BJ (cell line): ENCODE measurements at places on chromosomes 12 and 14.
A peak's percentile ranks its signal among the peaks of the same experiment; 100 is the strongest.

- no peak for DNase-seq
Observed at GRCh38 chr12:119870457-119870856, 6.7 kb downstream of the CIT start.

GRCh38 chr12:51694146-51694545 lies 103.1 kb downstream of the SCN8A start:
- DNase-seq, result no peak

GRCh38 chr12:132014092-132014914 lies 64.6 kb downstream of the EP400 start:
- no peak for DNase-seq

GRCh38 chr12:52975204-52975603 lies 26.3 kb downstream of the KRT18 start:
- no peak for DNase-seq

GRCh38 chr12:121792607-121793439 lies 665 bp downstream of the RHOF start:
- no peak for DNase-seq

GRCh38 chr12:6768437-6768914 lies 2.3 kb downstream of the PTMS start:
- no peak for DNase-seq

DNA sequence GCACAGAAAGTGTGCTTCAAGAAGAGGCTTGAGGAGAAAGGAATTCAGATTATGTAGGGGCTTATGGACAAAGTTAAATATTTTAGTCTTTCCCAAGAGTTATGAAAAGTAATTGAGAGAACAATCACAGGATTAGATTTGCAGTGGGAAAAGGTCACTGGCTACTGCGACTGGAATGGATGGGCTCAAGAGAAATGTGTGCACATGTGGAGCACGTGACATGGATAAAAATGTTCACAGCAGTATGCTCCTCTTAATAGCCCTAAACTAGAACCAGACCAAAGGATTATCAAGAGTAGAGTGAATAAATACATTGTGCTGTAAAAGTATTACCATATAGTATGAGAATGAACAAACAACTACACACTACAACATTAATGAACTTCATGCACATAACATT lies 78.1 kb downstream of the ABCD2 start:
- DNase-seq, result no peak

GRCh38 chr12:46649433-46649832 lies 176.4 kb downstream of the SLC38A4 start:
- DNase-seq, result no peak

DNA sequence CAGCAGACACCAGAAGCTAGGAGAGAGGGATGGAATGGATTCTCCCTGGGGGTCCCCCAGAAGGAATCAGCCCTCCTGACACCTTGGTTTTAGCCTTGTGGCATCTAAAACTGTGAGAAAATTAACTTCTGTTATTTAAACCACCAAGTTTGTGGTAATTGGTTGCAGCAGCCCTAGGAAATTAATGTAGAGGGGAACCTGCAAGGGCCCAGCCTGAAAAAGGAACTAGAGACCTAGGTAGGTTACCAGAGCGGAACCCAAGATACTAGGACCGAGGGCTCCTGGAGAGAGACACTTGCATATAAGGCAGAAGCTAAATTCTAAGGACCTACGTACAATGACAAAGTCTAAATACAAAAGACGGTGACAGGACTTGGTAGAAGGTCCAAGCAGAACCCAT lies 8.1 kb upstream of the DENND5B start:
- DNase-seq, result no peak

DNA sequence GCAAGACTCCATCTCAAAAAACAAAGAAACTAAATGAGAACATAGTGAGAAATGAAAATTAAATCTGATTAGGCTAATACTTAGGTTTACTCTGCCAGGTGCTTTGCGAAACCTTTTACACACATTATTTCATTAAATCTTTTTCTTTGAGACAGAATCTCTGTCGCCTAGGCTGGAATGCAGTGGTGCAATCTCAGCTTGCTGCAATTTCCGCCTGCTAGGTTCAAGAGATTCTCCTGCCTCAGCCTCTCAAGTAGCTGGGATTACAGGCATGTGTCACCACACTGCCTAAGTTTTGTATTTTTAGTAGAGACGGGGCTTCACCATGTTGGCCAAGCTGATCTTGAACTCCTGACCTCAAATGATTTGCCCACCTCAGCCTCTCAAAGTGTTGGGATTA lies 21.9 kb upstream of the EEA1 start:
- no peak for DNase-seq

- peak; percentile 20 for DNase-seq
Observed at GRCh38 chr12:99498756-99499155, 148.8 kb upstream of the GARIN6 start.

DNA sequence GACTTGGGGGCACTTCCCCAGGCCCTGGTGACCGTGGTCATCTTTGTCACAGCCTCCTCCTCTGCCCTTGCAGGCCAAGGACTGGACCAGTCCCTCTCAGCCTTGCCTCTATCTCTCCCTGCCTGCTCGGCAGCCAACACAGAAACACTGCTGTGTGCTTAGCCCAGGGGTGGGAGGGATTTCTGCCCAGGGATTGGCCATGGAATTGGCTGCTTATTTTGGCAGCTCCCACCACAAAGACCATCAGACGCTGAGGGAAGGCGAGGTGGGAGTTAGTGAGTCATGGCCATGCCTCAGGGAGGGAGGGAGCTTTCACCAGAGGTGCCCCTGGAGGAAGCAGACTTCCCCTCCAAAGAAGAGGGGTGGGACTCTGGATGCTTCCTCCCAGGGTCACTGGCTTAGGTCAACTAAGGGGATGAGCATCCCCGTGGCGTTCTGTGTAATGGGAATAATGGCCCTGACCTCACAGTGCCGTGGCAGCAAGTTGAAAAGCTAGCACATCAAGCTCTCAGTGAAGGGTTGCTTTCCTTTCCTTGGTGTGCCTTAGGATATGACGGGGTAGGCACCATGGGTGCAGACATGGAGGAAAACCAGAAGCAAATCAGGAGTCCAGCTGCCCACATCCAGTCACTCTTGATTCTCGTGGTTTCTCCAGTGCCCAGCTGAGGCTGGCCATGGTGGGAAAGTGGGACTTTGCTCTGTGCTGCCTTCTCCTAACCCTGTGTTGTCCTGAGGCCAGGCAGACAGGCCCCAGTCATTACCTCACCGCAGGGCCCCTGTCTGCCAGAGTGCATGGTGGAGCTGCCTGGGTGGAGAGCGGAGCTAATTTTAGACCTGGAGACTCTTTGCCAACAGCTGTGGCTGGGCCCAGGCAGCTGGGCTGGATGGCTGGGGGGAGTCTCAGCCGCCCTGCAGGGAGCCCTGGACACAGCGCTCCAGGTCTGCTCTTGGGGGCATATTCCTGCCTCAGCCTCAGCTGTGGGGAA lies 21.4 kb downstream of the B4GALNT3 start:
- no peak for DNase-seq

GRCh38 chr12:130086248-130086647 lies 76.0 kb upstream of the FZD10 start:
- no peak for DNase-seq

GRCh38 chr14:65487783-65488494 lies 75.4 kb downstream of the FUT8 start:
- no peak for DNase-seq

GRCh38 chr14:56145965-56146364 lies 27.8 kb downstream of the PELI2 start:
- no peak for DNase-seq

GRCh38 chr14:100400115-100400514 lies 77.0 kb downstream of the SLC25A47 start:
- DNase-seq, result no peak

GRCh38 chr14:58809520-58809919 lies 171.8 kb downstream of the DACT1 start:
- DNase-seq, result no peak

DNA sequence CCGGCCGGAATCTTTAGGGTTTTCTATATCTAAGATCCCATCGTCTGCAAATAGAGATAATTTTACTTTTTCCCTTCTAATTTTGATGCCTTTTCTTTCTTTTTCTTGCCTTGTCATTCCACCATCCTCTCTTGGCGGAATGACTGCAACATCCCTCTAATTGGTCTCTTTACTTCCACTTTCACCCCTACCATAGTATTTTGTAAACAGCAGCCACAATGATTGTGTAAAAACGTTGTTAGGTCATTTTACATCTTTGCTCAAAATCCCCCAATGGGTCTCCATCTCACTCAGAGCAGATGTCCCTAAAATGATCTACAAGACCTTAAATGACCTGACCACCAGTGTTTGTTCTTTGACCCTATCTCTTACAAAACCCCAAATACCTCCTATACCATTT lies 80.0 kb upstream of the STAC3 start:
- no peak for DNase-seq

DNA sequence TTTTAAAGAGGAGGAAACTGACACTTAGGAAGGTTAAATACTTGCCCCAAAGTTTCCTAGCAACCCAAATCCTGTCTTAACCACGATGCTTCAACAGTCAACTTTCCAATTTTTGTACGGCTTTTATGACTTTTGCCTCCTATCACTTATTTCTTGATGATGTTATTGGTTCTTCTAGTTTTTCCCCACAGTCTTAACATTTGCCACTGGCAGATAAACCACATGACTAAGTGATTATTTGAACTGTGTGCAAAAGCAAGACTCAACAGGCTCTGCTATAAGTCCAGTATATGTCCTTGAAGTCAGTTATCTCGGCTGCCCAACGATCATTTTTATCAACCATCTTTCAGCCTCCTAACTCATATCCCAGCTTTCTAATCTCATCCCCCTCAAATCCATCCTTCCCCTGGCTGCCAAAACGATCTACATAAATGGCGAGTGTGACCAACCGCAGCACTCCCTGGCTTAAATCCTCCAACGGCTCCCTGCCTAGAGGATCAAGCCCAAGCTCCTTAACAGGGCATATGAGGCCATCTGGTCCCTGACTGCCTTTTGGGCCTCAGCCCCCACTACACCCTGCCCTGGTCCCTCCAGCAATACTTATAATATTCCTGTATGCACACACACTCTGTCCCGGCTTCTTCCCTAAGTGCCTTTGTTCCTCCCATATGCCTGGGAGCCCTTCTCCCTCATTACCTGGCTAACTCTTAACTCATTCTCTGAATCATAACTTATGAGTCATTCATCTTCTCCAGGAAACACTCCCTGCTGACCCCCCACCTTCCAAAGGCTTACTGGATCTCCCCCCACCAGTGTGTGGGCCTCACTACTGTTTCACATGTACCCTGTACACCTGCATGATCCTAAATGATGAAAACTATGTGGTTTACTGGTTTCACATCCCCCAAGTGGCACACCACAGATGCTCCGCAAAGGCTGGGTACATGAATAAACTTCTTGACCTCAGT lies 8.8 kb downstream of the VPS37B start:
- DNase-seq, result no peak

DNA sequence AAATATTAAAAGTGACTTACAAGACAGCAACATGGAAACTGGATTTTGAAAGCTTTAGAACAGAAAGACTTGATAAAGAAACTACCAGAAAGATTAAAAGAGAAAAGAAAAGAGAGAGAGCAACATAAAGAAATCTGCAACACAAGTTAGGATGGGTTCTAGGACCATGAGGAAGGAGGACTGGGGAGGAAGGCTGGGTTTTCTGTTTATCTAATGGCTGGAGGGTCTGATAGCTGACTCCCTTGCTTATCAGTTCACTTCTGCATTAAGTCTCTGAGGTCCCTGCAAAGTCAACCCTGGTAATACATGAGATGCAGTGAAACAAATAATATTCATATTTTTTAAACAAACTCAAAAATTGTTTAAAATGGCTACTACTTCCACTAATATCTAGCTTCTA lies 90.1 kb downstream of the RPAP3 start:
- no peak for DNase-seq

DNA sequence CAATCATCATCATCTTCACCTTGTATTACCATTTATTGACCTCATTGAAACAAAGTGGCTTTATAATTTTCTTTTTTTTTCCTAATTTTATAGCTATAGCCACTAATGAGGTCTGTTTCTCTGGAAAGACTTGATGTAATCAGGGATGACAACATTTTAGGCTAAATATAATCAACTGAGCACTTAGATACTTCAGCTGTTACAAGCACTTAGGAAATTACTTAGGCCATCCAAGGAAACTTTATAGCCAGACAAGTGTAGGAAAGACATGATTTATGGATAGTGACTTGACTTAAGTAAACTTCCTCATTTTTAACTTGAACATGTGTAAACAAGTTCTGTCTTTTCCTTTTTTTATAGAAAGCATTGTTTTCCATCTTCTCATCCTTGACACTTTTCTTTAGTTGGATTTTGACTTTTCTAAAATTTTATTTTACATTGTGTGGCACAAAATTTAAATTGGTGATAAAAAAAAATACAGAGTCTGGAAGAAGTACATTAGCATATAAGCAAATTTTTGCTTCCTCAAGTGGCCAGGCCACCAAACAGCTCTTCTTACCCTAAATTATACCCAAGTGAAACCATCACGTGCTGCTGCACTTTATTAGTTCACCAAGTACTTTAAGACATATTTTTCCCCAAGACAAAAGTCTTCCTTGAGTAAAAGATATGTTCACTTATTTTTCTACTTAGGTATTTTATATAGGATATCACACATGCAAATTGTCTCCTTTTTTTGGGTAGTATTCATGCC lies 15.1 kb downstream of the CPNE8 start:
- no peak for DNase-seq

- no peak for DNase-seq
Observed at GRCh38 chr14:55701638-55702037, 121.6 kb downstream of the KTN1 start.

DNA sequence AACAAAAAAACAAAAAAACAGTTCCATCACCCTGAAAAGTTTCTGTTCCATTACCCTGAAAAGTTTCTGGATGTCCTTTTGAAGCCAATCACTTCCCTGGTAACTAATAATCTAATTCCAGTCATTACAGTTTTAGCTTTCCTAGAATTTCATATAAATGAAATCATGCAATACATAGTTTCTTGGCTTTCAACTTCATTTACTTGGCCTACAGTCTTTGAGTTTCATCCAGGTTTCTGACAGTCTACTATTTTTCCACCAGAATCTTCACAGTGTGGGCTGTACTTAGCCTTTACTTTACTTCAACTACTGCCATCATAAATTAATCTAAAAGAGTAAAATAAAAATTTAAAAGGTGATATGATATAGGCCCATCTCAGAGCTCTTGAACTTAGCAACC lies 55.5 kb downstream of the RPS6KA5 start:
- no peak for DNase-seq

DNA sequence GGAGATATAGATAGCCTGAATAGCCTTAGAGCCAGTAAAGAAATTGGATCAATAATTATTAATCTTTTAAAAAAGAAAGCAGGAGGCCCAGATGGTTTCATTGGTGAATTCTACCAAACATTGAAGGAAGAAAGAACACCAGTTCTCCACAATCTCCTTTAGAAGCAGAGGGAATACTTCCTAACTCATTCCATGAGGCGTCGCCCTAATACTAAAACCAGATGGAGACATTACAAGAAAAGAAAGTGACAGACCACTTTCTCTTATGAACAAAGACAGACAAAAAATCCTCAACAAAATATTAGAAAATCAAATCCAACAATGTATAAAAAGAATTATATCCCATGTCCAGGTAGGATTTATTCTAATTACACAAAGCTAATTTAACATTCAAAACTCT lies 362.6 kb downstream of the BCAT1 start:
- no peak for DNase-seq

GRCh38 chr14:99777951-99778350 lies 15.3 kb upstream of the EML1 start:
- no peak for DNase-seq

- no peak for DNase-seq
Observed at GRCh38 chr12:62762645-62763044, 172.3 kb downstream of the PPM1H start.
